ENCODE measurements at places on chromosomes 2 and 18. TPM values are rescaled to one million over a fixed set of nuclear protein-coding genes. Genes with fewer than 3 reads are reported as not detected.

DNA sequence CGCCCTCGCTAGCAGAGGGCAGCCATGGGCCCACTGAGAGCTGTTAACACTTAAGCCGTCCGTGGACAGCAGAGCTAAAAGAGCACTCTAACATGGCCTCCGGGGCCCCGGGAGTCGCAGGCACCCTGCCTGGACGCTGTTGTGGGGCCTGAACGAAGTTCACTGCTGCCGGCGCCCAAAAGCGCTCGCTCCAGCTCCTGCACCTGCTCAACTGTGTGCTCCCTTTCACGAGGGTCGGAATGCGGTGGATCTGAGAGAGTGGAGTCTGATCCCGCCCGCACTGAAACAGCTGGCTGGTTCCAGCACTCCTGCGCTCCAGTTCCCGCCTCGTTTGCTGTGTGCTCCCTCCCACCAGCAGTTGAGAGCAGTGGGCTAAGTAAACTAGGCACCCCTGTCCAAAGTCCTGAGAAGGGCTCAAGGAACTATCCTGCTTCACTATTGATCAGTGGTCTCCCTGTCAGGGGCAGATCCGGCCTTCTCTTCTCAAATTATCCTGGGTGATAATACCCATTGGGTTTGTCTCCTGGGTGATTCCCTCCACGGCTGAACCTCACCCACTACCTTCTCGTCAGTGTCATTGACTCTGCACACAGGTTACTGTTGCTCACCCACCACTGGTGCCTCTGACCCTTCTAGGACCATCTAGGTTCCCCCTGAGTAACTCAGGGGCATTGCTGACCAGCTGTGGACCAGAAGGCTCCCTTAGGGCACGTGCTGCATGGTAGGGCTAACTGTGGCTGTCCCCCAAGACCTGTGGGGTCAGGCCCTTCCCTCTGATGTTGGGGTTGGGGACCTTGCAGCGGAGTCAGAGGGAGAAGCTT lies 23.5 kb downstream of the B3GNT7 start:
- no peak overlapping the region for H3K4me3 ChIP-seq
- no peak overlapping the region for H3K27ac ChIP-seq
- DNase-seq = no peak
- H3K4me1 ChIP-seq = no peaks in the 10 kb centered on the region
- no peaks in the 10 kb centered on the region for H3K27me3 ChIP-seq

DNA sequence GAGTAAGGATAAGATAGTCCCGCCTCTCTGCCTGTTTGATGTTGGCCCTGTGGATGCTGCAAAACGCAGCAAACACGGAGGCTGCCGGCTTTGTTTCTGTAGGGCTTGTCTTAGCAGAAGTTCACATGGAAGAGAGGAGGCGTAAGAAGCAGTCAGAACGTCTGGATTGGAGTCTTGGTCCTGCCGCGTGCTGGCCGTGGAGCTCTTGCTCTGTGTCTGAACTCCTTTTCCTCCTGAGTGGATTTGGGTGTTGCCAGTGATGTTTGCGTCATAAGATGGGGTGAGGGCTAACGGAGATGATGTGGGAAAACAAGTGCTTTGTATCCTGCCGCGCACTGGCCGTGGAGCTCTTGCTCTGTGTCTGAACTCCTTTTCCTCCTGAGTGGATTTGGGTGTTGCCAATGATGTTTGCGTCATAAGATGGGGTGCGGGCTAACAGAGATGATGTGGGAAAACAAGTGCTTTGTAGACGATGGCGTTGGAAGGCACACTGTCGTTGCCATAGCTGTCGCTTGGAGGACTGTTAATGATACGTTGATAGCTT lies 240.9 kb downstream of the AGAP1 start:
- no peak overlapping the region for H3K27ac ChIP-seq
- no peaks in the 10 kb centered on the region for H3K27me3 ChIP-seq

NFATC1 gene
- total RNA-seq = 10.6 TPM

DNA sequence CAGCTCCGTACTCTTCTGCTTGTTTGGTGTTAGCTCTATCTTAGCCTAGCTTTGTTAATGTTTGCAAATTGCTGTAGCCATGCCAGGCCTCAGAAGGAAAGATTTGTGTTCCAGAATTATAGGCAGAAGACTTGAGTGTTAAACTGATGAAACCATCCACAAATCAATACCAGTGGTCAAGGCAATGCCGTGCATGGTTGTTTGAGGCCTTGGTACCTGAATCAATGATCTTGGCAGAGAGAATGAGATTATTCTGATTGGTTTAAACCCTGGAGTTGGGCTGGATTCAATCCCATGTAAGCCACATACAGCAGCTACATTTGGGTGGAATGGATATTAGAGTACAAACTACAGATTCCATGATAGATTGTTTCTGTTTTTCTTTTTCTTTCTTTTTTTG lies 4.9 kb downstream of the HADHB start:
- H3K4me3 ChIP-seq = no peak overlapping the region
- H3K4me1 ChIP-seq = peaks cover 14% of the 10 kb centered on the region
- no peak overlapping the region for H3K27ac ChIP-seq
- no peaks in the 10 kb centered on the region for H3K36me3 ChIP-seq

- no peaks in the 10 kb centered on the region for H3K27me3 ChIP-seq
- no peak for DNase-seq
- H3K4me3 ChIP-seq = no peak overlapping the region
- peaks cover 6% of the 10 kb centered on the region for H3K36me3 ChIP-seq
- H3K27ac ChIP-seq = no peak overlapping the region
These were observed 4.3 kb downstream of the ATP8B1 start for GRCh38 chr18:57798713-57799373.

MAL gene
- total RNA-seq = 0.41 TPM

DNA sequence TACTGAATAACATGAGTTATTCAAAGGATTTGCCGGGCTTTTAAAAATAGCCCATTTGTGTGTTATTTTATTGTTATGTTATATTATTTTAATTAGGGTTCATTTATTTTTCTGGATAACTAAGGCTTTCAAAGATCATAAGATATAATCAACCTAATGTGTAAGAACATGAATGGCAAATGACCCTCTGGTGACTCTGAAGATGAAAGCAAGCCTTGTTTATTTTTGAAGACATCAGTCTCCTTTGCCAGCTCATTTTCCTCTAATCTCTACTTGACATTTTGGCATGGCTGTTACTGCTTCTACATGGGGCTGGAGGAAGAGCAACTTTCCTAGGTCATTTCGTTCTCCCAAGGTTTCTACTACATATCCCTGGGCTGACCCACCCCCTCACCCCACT lies 10.6 kb downstream of the FAP start:
- H3K36me3 ChIP-seq = peaks cover 21% of the 10 kb centered on the region
- H3K27ac ChIP-seq = no peak overlapping the region

ATG4B gene
- total RNA-seq = 83.2 TPM

DNA sequence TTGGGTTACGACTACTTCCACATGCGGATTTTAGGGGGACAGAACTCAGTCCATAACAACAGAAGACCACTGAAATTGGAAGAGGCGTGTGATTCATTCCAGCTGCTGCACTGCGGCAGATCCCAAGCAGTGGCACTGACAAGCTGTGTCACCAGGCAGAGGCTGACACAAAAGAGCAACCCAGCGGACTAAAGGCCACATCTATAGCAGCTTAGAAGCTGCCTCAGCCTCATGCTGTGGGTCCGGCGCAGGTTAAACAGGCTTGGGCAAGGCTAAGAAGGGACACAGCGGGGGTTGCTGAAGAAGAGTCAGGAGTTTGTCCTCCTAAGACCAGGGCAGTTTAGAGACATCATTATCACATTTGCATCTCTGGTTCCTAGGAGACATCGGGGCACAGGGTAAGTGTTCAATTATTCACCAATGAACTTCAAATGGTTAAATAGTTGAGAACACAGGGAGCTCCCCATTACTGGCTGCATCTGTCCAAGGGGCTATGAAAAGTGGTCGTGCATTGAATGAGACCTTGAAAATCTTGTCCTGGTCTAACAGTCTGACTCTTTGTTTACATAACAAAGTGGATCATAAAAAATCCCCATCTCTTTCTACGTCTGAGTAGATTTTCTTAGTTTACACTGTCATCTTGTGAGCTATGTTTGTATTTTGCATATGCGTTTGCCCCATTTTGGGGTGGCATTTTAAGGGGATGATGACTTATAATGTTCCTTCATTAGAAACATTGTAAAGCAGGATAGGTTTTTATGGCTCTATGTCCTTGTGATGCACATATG lies 162.3 kb upstream of the TRIB2 start:
- no peak overlapping the region for H3K4me3 ChIP-seq
- H3K36me3 ChIP-seq = no peaks in the 10 kb centered on the region
- H3K27ac ChIP-seq = peak overlapping the region; percentile 52
- H3K4me1 ChIP-seq = peaks cover 30% of the 10 kb centered on the region

RNF125 gene
- 1.9 TPM for total RNA-seq

- DNase-seq = no peak
- no peaks in the 10 kb centered on the region for H3K4me1 ChIP-seq
- no peak overlapping the region for H3K4me3 ChIP-seq
- no peak overlapping the region for H3K27ac ChIP-seq
- peaks cover 2% of the 10 kb centered on the region for H3K27me3 ChIP-seq
- no peaks in the 10 kb centered on the region for H3K36me3 ChIP-seq
These were observed 364.9 kb downstream of the ANAPC1 start for GRCh38 chr2:111519071-111519470.

DNA sequence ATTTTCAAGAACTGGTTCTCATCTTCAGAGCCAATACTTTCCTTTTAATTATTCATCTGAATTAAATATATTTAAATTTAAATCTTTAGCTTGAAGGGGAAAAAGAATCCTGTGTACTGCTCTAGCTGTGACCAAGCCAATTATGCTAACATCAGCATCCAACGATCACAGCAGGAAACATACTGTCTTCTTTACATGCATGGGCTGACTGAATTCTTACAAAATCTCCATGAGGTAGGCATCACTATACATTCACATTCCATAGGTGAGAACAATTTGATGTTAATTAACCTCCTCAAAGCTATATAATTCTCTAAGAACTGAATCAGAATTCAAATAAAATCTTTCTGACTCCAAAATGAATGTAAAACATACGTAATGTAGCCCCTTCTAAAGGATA lies 118.8 kb upstream of the MAP2 start:
- no peak for DNase-seq
- no peaks in the 10 kb centered on the region for H3K4me1 ChIP-seq
- H3K27me3 ChIP-seq = no peaks in the 10 kb centered on the region
- no peak overlapping the region for H3K27ac ChIP-seq

DNA sequence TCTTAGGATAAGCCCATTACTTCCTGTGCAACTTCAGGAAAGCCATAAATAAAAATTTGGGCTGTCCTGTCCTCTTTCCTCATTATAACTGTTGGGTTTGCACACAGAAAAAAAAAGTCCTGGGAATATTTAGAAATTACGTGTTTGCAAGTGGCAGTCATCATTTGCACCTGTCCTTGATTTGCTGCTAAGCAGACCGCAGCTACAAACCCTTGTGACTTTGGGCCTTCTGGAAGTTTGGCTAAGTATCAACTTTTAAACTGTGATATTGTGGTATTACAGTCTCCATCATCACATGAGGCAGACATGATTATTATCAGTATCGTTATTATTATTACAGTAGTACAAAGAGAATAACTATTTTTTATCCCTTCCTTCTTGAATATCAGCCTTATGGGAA lies 260.7 kb upstream of the SESTD1 start:
- H3K27me3 ChIP-seq = no peaks in the 10 kb centered on the region
- no peak for DNase-seq
- H3K4me3 ChIP-seq = no peak overlapping the region

DNA sequence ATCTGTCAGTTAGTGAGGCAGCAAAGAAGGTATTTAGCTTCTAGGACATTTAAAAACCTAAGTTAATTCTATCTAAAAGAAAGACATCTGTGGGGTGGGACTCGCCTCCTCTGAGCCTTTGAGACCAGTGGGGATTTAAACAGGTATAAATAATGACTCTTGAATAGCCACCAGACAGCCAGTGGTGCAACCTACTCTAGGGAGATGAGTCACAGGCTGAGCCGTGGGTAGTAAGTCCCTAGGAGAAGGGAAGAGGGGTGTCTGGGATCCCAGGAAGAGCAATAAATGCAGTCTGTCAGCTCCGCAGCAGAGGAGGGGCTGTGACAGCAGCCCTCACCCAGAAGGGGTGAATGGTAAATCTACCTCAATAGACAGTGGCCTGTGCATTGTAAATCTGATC lies 43.1 kb upstream of the GALNT3 start:
- no peaks in the 10 kb centered on the region for H3K36me3 ChIP-seq
- H3K4me1 ChIP-seq = peaks cover 3% of the 10 kb centered on the region
- DNase-seq = peak; percentile 78
- H3K27ac ChIP-seq = no peak overlapping the region
- H3K27me3 ChIP-seq = no peaks in the 10 kb centered on the region
